ENCODE measurements at places on chromosomes 5 and 9.

DNA sequence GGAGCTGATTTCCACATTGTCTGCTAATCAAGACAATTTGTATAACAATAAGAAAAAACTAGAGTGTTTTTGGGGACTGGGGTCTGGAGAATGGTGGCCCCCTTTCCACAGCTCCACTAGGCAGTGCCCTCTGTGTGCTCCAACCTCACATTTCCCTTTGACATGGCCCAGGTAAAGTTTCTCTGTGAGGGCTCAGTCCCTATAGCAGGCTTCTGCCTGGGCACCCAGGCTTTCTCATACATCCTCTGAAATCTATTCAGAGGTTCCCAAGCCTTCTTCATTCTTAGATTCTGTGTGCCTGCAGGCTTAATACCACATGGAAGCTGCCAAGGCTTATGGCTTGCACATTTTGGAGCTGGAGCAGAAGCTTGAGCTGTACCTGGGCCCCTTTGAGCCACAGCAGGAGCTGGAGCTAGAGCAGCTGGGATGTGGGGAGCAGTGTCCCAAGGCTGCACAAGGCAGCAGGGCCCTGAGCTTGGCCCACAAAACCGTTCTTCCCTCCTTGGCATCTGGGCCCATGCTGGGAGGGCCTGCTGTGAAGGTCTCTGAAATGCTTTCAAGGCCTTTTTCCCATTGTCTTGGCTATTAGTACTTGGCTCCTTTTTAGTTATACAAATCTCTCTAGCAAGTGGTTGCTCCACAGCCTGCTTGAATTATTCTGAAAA lies 49.1 kb upstream of the VPS13A start:
- DNase-seq: no peak

- DNase-seq: no peak
These were observed 85.2 kb upstream of the ADAMTS2 start for GRCh38 chr5:179430193-179431175.

DNA sequence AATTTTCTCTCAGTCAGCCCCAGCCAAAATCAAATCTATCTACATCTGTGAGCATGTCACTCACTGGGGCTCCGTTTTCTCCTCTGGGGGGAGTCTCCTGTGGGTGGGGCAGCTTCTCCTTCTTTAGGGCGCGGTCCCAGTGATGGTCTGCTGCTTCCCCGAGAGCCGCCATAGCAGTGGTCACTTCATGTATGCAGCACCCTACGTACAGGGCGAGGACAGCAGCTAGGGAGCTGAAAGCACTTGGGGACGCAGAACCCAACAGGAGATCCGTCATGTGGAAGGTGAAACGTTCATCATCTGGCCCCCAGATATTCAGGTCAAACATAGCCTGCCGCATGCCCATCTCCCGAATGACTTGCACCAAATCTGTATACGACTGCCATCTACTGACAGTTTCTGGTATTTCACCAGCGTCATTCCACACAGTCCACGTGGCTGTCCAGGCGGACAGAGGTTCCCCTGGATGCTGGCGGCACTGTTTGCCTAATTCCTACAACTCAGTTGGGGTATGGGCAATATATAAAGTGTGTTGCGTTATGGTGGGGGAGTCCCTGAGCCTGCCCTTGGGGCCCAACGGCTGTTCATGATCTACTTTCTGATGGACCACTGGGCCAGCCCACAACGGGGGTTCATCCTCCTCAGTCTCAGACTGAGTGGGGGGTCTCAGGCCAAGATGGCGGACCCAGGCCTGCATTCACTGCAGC lies 795.0 kb downstream of the EFNA5 start:
- DNase-seq: no peak

DNA sequence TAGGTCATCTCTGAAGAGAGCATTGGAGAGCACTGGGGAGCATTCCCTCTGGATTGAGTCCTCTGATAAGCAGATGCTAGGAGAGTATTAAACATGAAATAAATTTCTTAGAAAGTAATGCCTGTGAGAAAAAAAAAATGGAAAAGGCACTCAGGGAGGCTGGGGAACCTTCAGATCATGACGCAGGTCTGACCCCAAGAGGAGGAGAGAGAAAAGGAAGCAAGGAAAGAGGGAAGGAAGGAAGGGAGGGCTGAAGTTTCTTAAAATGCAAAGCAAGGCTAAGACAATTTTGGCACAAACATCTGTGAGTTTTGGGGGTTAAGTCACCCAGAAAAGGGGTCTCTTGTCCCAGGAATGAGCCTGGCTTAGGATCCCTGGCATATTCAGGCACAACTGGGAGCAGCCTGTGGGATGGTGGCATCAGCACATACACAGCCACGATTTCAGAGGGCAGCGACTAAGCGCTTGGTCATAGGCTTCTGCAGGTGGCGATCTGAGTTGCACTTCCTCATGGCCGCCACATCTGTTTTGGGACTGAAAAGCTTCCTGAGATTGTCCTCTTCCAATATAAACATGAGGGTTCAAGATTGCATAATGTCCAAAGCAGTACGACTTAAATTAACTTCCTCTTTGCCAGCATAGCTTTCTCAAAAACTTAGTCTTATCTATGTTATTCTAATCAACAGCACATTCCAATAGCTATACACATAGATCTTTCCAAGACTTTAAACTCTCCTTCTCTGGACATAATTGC lies 692.7 kb downstream of the DNAH5 start:
- no peak for DNase-seq

DNA sequence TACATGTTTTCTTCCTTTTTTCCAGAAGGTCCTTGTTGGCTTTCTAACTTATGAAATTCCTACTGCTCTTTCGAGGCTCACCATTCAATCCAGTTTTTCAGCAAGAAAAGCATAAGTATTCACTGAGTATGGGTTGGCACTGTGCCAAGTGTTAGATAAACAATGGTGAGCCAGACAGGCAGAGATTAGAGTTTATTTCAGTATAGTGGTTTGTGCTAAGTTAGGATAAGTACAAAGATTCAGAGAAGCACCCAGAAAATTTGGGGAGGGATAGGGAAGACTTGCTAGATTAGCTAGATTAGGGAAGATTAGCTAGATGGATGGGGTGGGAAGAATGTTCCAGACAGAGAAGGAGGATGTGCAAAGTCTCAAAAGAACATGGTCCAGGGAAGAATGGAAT lies 122.9 kb downstream of the OXCT1 start:
- no peak for DNase-seq

DNA sequence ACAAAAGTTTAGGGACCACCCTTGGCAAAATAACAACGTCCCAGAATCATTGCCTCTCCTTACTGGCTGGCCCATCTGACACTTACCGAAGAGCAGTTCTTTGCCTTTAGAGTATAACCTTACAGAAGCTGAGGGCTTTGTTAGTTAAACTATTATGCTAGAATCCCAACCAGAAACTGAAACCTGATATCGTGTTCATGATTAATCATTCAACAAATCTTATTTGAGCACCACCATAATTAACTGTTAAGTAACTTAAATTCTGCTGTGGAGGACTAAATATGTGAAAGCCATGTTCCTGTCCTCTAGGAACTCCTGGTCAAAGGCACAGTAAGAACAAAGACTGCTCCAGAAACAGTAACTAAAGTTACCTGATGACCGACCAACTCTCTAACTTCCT lies 104.9 kb downstream of the ARL15 start:
- no peak for DNase-seq

- DNase-seq: no peak
These were observed 9.6 kb downstream of the LAMC3 start for GRCh38 chr9:131018621-131019020.

- no peak for DNase-seq
These were observed 96.4 kb downstream of the DIRAS2 start for GRCh38 chr9:90546200-90546599.

GRCh38 chr5:178551059-178551458 lies 39.1 kb downstream of the COL23A1 start:
- no peak for DNase-seq

GRCh38 chr9:16414451-16414850 lies 456.0 kb downstream of the BNC2 start:
- no peak for DNase-seq

GRCh38 chr5:160500786-160501779 lies 79.4 kb downstream of the PTTG1 start:
- no peak for DNase-seq
